ENCODE measurements at places on chromosomes 13 and 19. TPM values are rescaled to one million over a fixed set of nuclear protein-coding genes. Genes with fewer than 3 reads are reported as not detected.

GRCh38 chr13:76094645-76095044 lies 458.5 kb downstream of the LMO7 start:
- no peak for DNase-seq

GRCh38 chr13:48993150-48993549 lies 17.4 kb downstream of the FNDC3A start:
- DNase-seq, result no peak

GRCh38 chr13:35554972-35555623 lies 78.6 kb upstream of the MAB21L1 start:
- no peak for DNase-seq

- no peak for DNase-seq
These were observed 109.2 kb upstream of the SLC7A1 start for GRCh38 chr13:29704648-29705047.

GRCh38 chr13:22028831-22029230 lies 358.0 kb downstream of the FGF9 start:
- no peak for DNase-seq

- no peak for DNase-seq
These were observed 5.6 kb upstream of the FOSB start for GRCh38 chr19:45462174-45462573.

DNA sequence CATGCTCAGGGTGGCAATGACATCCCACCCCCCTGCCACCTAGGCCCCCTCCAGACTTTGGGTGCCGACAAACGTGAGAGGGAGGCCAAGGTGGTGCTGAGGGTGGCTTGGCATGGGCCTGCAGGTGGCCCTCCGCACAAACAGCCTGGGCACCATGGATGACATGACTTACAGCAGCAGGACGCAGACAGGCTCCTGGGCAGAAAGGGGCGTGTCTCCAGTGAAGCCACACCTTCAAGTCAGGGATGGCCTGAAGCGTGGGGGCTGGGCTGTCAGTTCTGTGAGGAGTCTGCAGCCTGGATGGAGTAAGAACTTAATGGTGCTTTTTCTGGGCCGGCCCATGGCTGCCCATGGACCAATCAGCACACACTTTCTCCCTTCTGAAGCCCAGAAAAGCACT lies 25.3 kb downstream of the POMP start:
- no peak for DNase-seq

GRCh38 chr19:46065486-46066071 lies 24.8 kb upstream of the IGFL4 start:
- DNase-seq, result no peak

DNA sequence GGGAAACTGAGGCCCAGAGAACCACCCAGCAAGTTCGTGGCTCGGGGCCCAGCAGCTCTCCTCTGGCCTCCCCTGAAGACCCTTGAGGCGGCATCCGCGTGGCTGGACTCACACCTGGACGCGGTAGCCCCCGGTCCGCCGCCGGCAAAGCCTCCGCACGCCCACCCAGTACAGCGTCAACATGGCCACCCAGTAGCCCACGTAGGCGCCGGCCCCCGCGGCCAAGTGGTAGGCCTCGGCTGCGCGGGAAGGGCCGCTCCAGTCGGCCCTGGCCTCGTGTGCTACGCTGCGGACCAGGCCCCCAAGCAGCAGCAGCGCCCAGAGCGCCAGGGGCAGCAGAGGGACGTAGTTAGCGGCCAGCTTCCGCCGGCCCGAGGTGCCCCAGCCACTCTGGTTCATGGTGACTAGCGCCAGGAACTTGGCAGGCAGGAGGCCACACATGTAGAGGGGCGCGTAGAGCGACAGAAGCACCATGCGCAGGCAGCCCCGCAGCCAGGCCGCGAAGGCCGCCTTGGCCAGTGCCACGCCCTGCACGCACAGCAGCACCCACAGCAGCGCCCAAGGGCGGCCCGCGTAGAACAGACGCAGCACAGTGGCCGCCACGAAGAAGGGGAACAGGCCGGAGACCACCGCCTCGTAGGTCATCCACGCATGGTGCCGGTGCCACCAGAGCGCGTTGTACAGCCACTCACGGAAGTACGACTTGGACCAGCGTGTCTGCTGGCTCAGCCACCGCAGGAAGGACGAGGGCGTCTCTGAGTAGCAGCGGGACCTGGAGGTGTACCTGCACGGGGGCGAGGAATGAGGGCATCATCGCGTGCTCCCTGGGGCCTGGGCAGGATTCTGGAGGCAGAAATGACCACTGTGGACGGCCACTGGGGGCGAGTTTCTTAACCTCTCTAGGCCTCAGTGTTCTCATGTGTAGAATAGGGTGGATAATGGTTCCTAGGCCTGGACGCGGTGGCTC lies 10.2 kb downstream of the HAS1 start:
- no peak for DNase-seq

DNA sequence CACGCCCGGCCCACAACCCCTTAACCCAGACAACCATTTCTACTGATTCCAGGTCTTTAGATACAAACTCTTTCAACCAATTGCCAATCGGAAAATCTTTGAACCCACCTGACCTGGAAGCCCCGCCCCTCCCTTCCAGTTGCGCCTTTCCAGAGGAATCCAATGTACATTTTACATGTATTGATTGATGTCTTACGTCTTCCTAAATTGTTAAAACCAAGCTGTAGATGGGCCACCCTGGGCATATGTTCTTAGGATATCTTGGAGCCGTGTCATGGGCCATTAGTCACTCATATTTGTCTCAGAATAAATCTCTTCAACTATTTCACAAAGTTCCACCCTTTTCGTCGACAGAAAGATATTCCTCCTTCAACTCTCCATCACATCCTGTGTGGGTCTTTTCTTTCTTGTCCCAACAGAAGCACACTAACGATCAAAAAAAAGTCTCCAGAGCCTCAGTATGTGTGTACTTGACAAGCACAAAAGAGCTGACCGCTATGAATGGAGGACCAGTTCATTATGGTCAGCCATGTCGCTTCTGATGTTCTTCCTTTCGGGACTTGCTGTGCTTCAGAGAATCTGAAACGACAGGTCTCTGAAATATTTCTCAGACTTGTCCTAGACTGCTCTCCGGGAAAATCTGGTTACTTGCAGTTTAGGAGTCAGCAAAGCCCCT lies 601 bp upstream of the ZNF749 start:
- DNase-seq, result no peak

GRCh38 chr13:26502826-26503225 lies 54.7 kb upstream of the WASF3 start:
- no peak for DNase-seq

DNA sequence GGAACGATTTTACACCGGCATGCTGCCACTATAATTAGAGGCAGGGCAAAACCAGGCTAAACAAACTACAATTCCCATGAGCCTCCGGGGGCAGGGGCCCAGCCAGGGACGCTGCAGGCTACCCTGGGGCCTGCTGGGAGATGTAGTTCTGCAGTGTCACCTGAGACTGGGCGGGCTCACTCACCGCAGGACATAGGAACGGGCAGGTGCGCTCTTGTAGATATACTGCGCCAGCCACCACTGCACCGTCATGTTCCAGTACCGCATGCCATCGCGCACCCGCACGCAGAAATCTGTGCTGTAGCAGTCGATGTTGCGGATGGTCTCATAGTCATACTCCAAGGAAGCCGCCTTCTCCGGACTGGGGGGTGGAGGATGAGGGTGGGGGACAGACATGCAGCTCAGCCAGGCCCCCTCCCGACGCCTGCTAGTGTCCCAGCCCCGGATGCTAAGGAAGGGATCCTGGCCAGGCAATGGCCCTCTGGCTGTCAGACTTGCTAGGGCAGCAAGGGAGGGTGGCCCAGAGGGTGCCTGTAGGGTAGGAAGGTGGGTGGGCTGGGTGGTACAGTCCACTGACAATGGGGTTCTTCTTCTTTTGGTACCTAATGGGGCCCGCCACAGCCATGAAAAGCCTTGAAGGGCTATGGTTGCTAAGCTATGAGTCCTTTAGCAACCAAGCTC lies 5.8 kb upstream of the TMC4 start:
- no peak for DNase-seq

The ZNF865 gene
- 21.4 TPM for total RNA-seq

The ZNF433 gene
- total RNA-seq, result 20.6 TPM

The ALOX5AP gene
- total RNA-seq, result 0.25 TPM

The ZNF44 gene
- total RNA-seq, result 15.3 TPM

The TMPRSS9 gene
- 0.84 TPM for total RNA-seq

The FUT1 gene
- 4.3 TPM for total RNA-seq

All from mesothelial cell of epicardium (in vitro differentiated cells).